Stimulated activated CD8-positive, alpha-beta memory T cell treated with anti-CD3 and anti-CD28 coated beads, Interleukin-7, amount 100 ng/mL, for 1 hour (primary cell): ENCODE measurements at places on chromosomes 1 and 21.

DNA sequence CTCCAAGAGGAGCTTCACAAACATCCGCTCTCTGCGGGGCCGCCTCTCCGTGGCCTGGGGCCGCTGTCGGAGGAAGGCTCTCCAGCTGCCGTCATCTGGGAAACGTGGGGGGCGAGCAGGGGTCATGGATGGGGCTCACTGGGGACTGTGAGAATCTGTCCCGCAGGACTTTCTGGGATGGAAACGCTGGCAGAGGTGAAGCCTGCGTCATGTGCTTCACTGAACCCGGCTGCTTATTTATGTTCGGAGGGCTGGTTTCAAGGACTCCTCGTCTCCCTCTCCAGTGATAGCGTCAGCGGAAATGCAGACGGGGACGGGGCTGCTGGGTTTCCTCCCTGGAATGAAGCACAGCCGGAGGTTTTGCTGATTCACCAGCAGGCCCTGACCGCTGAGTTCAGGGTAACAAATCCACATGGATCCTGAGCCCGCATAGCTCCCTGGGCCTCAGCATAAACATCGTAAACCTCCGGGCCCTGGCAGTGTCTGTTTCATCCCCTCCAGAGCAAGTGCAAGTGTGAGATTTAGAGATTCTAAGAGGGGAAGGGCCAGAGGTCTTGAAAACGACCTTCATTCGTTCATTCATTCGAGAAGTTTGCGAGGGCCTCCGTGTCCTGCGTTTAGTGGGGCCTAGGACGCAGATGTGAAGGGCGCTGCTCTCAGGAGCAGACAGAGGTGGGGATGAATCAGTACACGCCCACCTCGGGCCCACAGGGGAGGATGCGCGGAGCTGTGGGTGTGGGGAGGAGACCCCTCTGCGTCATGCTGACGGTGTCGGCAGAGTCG, 7.0 kb upstream of the POFUT2 start:
- DNase-seq, result no peak

DNA sequence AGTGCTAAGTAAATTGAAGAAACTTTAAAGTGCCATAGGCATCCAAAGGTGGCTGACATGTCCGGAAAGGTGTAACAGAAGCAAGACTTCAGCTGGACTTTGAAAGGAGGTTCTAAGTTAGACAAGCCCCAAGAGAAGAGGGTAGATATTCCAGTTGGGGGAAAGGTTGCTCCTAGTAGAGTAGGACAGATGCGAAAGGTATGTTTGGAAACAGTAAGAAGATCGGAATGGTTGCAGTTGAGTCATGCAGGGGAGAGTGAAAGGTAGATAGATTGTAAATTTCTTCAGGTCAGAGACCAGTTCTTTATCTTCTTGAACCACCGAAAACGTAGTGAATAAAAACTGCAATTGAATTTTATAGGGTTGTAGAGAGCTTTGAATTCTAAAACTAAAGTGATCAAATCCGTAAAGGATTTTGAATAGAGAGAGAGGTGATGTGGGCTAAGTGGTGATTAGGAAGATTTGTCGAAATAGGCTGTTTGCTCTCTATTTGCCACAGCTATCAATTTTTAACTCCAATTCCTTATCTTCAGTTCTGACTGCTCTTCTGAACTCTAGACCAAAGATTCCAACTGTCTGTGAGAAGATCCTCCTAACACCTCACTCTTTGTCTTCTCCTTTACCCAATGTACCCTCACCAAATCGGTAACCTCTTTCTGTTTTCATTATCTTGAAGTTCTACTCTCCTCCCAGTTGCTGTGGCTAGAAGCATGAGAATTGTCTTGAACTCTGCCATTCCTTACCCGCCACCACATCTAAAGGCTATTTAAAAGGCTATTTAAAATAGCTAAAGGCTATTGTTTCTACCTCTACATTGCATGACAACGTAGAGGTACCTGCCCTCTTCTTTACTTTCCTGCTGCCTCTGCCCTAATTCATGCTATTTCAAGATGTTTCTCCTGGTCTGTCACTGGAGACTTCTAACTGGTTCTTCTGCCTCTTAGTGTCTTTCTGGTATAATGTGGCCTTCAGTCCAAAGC, 16.7 kb downstream of the MACF1 start:
- no peak for DNase-seq

- DNase-seq, result no peak
Observed at GRCh38 chr1:46802901-46803574, 4.2 kb downstream of the CYP4B1 start.

DNA sequence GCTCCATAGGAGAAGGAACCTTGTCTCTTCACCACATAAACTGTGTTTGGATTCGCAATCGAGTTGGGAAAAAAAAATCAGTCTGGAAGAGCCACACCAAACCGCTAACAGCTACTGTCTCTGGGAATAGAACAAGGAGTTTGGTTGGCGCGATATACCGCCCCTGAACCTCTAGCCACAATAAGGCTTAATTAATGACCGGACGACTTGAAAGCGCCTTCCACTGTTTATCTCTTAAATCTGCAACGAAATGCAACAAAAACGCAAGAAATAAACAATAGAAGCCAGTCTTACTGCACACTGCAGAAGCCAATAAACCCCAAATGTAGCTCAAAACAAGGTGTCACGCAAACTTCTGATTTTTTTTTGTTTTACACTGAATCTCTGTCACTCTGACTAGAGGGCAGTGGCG, 10.9 kb downstream of the BTBD19 start:
- DNase-seq, result no peak

DNA sequence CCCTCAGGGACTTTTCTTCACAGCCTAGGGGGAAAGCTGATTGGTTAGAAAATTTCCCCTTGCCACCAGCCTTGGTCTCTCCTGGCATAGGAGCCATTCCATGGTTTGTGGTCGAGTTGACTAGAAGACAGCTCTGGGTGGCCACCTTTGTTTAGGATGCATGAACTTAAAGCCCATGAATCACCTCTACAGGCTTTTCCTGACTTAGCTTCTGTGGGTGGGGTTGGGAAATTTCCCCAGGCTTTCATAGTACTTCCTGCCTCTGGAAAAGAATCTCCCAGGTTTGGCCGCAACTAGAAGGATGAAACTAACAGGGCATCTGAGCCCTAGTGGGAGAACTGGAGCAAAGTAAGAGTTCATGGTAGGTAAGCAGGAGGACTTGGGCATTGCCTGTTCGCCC, 72.6 kb downstream of the SNRPE start:
- no peak for DNase-seq

GRCh38 chr1:220274251-220274855, 2.1 kb upstream of the RAB3GAP2 start:
- DNase-seq, result no peak

- DNase-seq, result no peak
Observed at GRCh38 chr21:21085206-21085605, 87.0 kb downstream of the NCAM2 start.

GRCh38 chr1:165632152-165632469, 1.1 kb downstream of the MGST3 start:
- no peak for DNase-seq
